ENCODE measurements at places on chromosomes 12 and 14. TPM values are rescaled to one million over a fixed set of nuclear protein-coding genes. Genes with fewer than 3 reads are reported as not detected.

The KITLG gene
- 15.1 TPM for total RNA-seq

The CLEC4C gene
- not detected for total RNA-seq

The PTGER2 gene
- 7.4 TPM for total RNA-seq

GRCh38 chr14:74567646-74568379 lies 44.2 kb downstream of the LTBP2 start:
- DNase-seq, result peak; percentile 67

The AQP6 gene
- total RNA-seq, result 0.05 TPM

DNA sequence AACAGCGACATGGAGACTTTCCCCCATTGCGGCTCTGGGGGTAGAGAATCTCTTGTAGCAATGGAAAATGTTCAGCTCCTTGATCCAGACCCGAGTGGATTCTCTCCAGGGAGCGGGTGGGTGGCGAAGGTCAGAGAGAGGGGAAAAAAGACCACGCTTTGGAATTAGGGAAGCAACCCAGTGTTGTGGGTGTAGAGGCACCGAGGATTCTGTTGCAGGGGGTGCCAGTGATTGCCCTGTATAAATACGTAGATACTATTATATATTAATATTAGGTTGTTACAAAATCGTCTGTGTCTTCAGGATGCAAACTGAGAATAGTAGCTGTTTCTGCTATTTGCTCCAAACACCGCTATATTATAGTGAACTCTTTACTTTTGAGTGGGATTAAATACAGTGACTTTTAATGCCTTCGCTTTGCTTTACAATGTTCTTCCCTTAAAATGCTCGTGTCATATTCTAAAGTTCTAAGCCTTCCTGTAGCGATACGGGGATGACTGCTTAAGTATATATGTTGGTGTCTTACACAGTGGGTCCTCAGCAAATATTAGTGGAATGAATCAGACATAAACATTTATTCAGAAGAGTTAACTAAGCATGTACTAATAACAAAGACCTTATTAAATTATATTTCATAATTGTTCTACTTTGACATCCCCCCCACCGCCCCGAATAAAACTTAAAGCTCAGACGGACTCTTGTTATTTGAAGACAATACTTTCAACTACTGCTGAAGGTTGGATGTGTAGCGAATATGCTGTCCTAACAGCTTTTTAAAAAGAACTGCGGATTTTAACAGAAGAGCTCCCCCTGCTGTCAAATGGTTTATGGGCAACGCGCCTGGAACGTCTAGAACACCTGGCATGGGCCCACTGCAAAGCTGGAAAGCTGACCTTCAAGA lies 136.4 kb upstream of the KRAS start:
- DNase-seq, result peak; percentile 93

The DYNC1H1 gene
- 510 TPM for total RNA-seq

The SDSL gene
- 1.1 TPM for total RNA-seq

The WNT1 gene
- total RNA-seq, result not detected

The PPP4R4 gene
- total RNA-seq, result 0.38 TPM

- DNase-seq, result no peak
Measured at GRCh38 chr12:101969-102878, 35.7 kb downstream of the IQSEC3 start.

DNA sequence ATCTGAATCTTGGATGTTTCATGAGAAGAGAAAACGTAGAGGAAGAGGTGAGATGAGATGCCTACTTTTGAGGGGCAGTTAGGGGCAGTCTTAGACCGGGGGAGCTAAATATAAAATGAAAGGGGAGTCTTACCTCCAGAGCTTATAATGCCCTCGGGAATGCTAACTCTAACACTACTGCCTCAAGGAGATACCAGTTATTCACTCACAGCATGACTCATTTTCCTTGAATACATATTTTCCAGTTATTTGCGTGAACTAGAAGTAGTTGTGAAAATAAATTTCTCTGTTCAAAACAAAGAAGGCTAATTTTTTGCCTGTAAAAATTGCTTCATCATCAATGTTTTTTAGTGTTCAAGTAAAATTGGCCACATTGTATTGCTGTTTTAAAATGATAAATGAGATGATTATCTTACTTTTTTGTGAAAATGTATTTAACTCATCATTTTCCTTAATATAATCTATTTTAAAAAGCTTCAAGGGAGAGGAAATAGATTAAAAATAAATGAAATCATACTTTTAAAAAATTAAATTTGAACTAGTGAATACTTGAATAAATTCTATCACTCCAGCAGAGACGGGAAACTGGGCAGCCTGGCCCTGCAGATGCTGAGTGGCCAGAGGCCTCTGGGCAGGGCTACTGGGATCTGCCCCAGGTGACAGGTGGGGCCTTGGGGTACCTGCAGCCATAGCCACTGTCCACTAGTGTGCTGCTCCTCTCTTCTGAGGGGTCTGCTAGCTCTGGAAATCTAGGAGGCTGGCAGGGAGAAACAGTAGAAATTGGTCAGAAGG lies 339.3 kb downstream of the EGLN3 start:
- no peak for DNase-seq

The PTPN6 gene
- total RNA-seq, result 31.4 TPM

- no peak for DNase-seq
Measured at GRCh38 chr14:31051511-31051910, 25.3 kb upstream of the STRN3 start.

GRCh38 chr12:25699454-25699853 lies 146.4 kb upstream of the LMNTD1 start:
- DNase-seq, result no peak

The PLA2G1B gene
- 2.0 TPM for total RNA-seq

The ANKRD33 gene
- not detected for total RNA-seq

DNA sequence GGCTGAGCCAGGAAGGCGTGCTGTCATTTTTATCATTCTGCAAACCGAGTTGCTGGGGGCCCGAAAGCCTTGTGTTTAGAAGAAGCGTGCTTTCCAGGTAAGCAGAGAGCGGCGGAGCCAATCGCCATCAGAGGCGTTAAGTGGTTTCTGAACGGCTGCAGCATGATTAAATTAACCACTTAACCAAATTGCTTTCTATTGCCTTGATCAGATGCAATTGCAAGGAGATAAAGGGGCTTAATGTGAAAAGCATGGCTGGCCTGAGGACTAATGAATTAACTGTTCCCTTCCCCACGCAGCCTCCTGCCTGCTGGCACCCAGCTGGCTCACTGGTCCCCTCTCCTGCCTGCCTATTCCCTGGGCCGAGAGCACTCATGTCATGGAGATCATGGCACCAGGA lies 36.6 kb upstream of the CHGA start:
- DNase-seq, result no peak

The PTHLH gene
- total RNA-seq, result 1.8 TPM

The C3AR1 gene
- total RNA-seq, result 26.6 TPM

- peak; percentile 19 for DNase-seq
Measured at GRCh38 chr12:56670836-56671235, 17.2 kb downstream of the PTGES3 start.

GRCh38 chr12:109540526-109541412 lies 32.5 kb downstream of the MMAB start:
- no peak for DNase-seq

DNA sequence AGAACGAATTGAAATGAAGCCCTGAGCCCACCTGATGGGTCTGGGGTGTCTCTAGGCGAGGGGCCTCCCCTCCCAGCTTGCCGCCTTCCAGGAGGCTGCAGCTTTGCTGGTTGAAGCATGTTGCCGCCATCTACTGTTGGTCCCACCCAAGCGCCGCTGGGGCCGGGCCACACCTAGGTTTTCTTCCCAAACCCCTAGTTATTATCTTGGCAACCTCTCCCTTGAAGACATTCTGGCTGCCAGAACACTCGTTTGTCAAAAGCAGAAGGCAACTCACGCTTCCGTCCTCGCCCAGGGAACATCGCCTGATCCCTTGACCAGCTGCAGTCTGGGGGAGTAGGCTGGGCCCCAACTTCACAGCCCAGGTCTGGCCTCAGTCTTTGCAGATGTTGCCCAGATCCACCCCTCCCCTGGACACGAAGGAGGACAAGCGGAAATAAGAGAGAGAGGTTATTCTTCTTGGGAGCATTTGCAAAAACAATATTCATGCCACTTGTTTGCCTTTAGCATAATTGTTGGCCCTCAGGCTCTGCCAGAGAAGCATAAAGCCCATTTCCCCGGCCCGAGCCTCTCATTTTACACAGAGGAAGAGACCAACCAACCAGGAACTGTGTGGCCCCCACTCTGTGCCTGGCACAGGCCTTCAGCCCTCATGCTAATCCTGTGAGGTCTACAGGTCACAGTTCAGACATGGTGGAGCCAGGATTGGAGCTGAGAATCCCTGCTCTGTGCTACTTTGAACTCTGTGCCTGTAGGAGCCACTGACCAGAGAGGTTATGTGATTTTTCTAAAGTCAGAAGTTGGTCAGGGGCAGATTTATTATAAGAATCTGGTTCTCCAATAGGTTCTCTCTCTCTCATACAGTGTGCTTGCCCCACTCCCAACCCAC lies 6.8 kb downstream of the EMP1 start:
- DNase-seq, result peak; percentile 89

The C2CD5 gene
- 31.0 TPM for total RNA-seq

DNA sequence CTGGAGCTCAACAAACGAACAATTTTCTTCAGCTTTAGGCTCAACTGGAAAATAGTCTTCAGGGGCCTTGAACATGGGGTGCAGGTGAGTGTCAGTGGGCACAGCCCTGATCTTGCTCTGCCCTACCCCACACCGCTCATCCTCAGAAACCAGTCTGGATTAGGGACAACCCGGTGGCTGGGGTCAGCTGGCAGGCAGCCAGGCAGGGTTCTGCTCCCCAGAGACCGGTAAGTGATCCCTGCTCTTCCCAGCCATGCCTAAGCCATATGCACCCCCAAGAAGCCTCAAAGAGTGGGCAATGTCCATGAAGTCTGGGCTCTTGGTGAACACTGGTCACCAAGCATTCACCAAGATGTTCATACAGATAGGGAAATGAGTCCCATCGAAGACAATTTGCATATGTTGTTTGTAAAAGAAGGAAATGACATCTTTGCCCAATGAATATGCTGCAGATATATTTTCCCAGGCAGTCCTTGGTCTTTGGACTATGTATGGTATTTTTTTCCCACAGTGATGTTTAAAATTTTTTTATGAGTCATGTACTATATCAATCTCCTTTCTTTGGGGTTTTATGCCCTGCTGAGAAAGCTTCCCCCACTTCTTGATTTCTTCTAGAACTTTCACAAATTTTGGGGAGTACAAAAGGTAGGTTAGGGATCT lies 63.9 kb upstream of the VASH1 start:
- DNase-seq, result no peak

DNA sequence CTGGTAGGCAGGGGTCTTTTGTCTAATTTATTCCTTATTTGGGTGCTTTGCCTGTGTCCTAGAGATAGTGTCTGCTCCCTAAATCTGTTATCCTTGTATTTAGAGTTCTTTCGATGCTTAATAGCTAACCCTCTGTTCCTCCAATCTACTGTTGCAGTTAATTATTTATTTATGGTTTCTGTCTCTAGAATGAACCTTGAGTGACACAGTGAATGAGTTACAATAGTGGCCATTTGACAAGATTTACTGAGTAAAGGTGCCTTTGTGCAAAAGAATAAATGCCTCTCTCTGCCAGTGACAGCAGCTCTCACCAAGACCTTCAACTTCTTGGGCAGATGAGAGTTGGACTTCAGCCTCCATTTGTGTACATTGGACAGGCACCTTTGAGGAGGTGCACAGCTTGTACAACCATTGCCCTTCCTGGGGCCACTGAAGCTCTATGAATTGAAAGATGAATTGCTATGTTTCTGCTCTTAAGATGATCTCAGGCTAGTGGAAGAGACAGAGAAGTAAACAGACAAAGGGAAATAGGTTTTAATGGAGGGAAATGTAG lies 165.9 kb downstream of the DERA start:
- DNase-seq, result no peak

The HCAR3 gene
- total RNA-seq, result 0.37 TPM

GRCh38 chr12:106145539-106146447 lies 7.0 kb upstream of the NUAK1 start:
- DNase-seq, result no peak

DNA sequence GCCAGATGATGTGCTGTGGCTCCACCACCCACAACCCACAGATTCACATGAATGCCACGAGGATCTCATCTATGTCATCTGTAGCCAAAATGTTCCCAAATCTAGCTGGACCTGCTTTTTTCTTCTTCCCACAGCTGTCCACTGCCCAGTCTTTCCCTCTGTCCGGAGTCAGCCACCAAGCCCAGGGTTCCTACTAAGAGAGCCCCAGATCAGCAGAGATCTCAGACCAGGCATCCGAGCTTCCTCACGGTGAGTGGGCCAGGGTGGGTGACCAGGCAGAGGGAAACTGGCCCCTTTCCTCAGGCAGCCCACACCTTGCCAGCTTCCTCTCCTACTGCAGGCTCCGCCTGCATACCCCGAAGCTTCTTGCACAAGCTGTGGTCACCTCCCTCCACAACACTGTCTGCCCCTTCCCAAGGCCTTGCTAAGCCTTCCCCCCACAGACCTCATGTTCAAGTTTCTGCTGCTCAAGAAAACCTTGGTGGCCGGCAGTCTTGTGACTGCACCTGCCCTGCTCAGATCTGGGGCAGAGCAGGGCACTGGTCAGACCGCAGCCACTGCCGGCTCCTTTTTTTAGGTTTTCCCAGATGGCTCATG lies 81.4 kb downstream of the ACTN1 start:
- DNase-seq, result no peak

DNA sequence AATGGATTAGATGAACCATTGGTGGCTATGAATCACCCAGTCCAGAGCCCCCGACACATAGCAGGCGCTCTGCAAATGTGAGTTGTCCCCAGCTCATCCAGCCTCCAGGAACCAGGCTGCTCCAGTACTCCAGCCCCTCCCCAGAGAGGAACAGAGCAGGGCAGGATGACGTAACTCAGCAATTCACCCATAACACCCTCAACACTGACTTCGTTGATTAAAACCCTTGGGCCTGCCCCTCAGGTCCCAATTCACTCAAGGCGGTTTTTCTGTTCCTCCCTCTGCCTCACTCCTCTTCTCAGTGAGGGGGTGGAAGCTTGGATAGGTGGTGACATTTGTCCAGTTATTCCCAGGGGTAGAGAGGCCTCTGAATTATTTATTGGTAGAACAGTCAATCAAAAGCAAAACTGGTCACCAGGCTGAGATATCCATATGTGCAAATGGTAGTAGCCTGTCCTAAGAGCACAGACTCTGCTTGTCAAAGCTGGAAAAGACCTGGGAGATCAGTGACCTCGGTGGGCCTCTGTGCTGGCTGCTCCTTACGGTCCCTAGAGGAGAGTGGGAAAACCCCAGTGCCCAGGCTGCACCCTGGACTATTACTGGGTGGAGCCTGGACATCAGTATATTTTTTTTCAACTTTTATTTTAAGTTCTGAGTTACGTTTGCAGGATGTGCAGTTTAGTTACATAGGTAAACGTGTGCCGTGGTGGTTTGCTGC lies 97.0 kb downstream of the CMKLR1 start:
- no peak for DNase-seq

GRCh38 chr12:31715283-31715825 lies 13.5 kb downstream of the AMN1 start:
- DNase-seq, result no peak

The MED13L gene
- 176 TPM for total RNA-seq

The KLHL33 gene
- total RNA-seq, result 0.52 TPM

GRCh38 chr14:93186466-93186865 lies 1.3 kb downstream of the LYSET start:
- no peak for DNase-seq

- no peak for DNase-seq
Measured at GRCh38 chr14:81231540-81231939, 10.8 kb upstream of the GTF2A1 start.

- DNase-seq, result no peak
Measured at GRCh38 chr12:123006977-123007376, 26.5 kb downstream of the ARL6IP4 start.

The SIX6 gene
- total RNA-seq, result not detected

Data from posterior vena cava (tissue), 2 donors.